ENCODE measurements at places on chromosomes 6 and 20.
A peak's percentile ranks its signal among the peaks of the same experiment; 100 is the strongest.

GRCh38 chr6:138424004-138424904 is 20.2 kb downstream of the HEBP2 start:
- no peak for DNase-seq

GRCh38 chr6:52015953-52016352 is 71.5 kb downstream of the PKHD1 start:
- DNase-seq = no peak

- DNase-seq = peak; percentile 86
These were observed 156.9 kb downstream of the VEGFA start for GRCh38 chr6:43926634-43927531.

DNA sequence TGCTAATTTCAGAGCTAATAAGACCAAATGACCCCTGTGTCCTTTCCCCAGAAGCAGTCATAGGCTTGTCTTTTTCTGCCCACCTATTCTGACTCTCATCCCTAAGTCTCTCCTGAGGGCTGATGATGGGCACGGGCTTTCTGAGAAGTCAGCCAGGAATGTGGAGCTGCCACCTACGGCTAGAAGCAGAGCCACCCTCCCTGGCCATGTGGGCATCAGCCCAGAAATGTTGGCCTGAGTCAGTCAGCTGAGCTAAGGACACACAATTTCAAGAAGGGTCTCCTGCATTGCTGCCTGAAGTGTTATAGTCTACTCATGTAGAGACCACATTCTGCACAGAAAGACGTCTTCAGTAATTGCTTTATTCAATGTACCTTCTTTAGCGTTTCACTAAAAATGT is 17.1 kb downstream of the MYLIP start:
- DNase-seq = no peak

DNA sequence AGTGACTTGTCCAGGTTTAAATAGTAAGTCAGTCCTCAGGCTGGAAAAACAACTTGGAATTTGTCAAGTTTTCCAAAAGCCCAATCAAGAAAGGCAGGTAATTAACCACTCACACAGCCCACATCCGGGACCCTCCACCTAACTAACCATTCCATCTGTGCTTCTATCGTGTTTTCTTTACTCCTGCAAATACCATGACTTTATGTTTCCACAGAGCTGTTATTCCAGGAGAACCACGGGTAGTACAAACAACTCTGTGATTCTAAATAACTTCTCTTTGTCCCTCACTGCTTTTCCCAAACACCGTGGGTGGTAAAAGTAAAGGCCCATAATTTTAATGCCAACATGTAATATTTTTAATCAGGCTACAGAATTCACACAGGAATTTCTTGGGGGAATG is 49.6 kb upstream of the NT5E start:
- DNase-seq = no peak

- DNase-seq = no peak
These were observed 109.4 kb downstream of the ATXN1 start for GRCh38 chr6:16651871-16652270.

DNA sequence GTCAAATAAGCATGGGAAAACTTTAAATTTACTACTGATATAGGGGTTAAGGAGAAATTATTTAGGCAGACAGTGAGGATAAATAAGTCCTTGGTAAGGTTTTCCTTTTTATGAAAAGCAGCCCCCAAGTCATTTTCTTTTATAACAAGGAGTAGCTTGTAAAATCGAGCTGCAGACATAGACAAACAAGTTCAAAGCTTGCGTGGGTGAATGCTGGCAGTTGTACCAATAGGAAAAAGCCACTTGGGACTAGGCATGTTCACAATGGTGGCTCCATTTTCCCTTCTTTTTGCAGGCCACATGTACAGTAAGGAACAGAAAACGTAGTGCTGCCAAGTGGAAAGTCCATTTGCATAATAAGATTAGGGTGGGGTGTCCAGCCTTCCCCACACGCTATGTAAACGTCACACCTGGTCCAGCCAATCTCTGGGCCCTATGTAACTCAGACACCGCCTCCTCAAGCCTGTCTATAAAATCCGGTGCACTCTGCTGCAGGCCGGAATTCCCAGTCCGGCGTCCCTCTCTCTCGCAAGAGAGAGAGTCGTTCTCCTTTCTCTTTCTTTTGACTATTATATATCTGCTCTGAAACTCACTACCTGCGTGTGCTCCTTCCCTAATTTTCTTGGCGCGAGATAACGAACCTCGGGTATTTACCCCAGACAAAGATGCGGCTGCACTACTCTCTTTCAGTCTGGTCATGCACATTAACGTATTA is 217.1 kb upstream of the MAN1A1 start:
- DNase-seq = peak; percentile 30

GRCh38 chr6:72963946-72964345 is 261.4 kb downstream of the KHDC1L start:
- peak; percentile 68 for DNase-seq

DNA sequence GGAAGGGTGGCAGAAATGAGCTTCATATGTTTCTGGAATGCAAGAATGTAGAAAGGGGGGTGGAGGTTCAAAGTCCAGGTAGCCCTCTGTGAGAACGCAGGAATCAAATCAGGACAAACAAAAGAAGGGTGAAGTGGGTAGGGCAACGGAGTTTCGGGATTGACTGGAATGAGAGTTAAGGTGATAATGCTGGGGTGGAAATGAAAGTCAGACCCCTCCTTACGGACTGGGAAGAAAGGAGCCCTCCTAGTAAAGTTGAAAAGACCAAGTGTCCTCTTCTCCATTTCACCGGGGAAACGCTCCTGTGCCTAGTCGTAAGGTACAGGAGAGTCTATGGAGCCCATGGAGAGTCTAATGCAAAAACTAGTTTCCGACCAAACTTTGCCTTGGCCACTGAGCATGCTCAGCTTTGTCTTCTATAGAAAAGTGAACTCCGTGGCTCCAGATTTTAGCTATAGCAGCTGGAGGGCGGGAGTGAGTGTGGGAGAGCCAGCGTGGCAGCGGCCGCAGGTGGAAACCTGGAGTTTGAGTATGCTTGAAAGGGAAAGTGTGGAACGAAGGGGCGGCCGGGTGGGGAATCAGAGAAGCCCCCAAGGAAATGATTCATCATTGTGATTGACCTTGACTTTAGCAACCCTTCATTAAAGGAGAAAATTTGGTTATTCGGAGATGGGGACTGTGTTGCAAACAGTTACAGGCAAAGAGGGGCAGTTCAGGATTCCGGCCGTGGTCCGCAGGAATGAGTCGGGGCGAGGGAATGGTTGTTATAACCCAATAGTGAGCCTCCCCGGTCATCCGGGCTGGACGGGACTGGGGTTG is 1.3 kb upstream of the LRRC1 start:
- no peak for DNase-seq

- no peak for DNase-seq
These were observed 7.3 kb upstream of the PCMTD2 start for GRCh38 chr20:64247970-64248841.

DNA sequence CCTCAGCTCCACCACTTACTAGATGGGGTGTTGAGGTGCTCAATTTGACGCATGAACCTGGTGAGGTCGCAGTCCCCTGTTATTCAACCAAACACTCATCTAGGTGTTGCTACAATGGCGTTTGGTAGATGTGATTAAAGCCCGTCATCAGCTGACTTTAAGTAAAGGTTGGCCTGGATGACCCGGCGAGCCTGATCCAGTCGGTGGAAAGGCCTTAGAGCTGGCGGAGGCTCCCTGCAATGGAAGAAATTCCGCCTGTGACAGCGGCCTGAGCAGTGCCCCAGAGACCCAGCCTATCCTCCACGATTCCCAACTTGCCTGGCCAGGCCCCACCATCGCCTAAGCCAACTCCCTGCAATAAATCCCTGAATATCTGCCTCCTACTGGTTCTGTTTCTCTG is 171.4 kb downstream of the BMP7 start:
- DNase-seq = no peak

- no peak for DNase-seq
These were observed 1.4 kb downstream of the FYN start for GRCh38 chr6:111871725-111872400.

- no peak for DNase-seq
These were observed 290.2 kb upstream of the CNR1 start for GRCh38 chr6:88456221-88456859.

DNA sequence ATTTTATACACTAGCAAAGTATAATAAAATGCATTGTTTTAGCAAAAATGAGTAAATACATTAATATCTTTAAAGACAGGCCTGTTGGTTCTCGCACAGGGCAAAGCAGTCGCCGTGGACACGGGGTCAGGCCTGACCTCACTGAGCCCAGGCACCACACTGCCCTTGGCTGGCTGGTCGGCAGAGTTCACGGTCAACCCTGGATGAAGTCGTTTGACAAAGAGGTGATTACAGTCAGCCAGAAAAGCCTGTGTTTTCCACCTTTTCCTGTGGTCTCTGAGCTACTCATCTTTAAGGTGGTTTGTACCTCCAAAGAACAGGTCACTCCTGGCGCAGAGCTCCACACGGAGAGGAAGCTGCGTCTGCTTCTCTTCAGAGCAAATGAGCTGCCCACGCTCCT is 191.5 kb downstream of the DLL1 start:
- no peak for DNase-seq

DNA sequence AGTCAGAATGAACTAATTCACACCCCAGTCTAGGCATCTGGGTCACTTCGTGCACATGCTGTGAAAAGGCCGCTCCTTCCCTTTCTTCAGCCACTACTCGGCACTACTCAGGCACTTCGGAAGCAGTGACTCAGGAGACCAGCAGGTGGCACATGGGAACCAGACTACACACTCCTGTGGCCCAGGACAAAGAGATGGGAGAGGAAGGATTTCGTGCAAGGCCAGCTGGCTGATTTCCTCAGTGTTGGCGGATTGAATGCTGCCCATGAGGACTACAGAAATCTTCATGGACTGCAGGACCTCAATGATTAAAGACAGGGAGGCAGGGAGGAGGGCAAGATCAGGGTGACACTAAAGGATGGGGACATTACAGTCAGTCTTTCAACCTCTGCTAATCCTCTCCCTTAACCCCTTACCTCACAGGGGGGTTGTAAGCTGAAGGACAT is 117.8 kb upstream of the SPACA1 start:
- DNase-seq = no peak

DNA sequence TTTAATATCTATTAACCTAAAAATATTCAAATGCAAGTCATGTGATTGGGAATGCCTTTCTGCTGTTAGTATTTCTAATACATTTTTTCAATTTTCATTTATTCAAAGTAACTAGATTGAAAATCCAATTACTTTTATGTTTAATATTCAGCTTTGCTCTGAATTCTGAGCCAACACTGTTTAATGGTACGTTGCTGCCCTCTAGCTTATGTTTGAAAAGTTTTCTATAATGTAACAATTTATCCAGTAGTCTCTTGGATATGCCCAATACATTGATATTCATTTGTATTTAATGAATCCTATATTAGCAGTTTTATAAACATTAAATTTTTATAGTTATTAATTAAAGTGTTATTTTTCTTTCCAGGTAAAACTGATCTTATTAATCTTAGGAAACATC is 47.4 kb downstream of the LGSN start:
- DNase-seq = peak; percentile 41

- DNase-seq = no peak
These were observed 31.6 kb upstream of the RGS17 start for GRCh38 chr6:153162646-153163045.

DNA sequence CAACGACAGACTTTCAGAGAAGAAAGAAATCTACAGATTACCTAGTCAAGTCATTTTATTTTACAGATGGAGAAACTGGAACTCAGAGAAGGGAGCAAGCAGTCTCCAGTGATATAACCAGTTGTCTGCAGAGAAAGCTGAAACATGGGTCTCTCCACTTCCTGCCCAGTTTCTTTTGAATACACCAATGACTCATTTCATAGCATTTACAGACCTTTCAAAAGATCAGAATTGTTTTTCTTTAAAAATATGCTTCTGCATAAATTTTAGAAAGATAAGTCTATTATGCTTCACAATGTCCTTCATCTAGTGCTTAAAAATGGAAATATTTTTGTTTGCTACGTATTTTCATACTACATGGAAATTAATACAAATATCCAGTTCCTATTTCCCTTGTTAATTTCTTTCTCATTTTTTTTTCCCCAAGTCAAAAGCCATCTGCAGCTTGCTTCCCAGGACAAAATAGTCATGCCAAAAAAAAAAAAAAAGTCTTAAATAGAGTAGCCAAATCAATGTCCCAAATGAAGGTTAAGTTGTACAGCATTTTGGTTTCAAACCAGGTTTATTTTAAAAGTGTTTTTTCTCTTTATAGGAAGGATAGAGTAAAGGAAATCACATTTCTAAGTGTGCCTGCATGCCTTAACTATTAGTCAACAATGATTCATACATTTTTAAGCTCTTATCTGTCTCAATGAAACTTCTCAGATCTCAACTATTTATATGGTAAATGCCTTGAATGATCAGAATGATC is 36.9 kb downstream of the ARHGAP18 start:
- no peak for DNase-seq
